CD4-positive, alpha-beta T cell (primary cell): ENCODE measurements at places on chromosomes 6 and 20.

DNA sequence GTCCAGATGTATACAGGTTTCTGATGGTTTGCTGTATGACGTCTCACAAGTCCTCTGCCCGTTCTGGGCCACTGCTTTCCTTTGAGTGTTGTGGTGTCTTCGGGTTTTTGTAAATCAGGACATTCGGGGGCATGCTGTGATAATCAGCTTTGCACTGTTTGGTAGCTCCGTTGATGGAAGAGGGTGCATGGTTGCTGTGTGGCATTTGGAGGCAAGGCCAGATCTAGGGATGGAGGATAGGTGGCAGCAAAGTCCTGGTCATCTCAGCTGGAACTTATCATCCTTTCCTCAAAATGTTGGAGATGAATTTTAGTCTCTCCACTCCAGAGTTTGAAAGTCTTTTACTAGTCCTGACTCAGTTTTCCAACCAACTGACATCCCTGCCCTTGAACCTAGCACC, 91.0 kb downstream of the SCP2D1 start:
- DNase-seq: no peak

DNA sequence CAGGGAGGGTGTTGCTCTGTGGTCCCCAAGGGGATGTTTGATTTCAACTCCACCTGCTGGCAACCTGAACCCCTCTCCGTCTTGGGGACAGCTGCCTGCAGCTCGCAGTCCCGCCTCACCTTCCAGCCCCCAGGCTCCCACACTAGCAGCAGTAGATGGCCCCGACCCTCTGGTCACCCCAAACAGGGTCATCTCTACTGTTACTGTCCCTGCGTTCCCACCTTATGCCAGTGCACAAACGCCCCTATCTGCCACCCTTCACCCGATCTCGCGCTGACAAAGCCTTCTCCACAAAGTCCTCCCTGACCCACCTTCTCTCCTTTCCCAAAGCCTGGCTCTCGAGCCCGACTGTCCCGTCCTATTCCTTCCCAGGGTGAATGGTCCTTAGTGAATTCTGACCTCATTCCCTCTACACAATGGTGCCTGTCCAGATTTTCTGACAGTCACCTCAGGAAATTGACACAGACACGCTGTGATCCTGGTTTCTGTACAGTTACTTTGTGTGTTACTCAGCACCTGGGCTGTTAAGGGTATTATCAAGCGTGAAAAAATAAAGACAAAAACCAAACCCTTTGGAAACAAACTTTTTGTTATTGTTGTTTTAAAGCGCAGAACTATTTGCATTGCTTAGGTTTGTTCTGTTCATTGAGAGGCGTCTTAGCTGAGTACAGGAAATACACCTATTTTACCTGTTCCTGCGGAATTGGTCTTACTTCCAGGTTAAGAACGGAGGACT, 728 bp downstream of the FUT9 start:
- no peak for DNase-seq

DNA sequence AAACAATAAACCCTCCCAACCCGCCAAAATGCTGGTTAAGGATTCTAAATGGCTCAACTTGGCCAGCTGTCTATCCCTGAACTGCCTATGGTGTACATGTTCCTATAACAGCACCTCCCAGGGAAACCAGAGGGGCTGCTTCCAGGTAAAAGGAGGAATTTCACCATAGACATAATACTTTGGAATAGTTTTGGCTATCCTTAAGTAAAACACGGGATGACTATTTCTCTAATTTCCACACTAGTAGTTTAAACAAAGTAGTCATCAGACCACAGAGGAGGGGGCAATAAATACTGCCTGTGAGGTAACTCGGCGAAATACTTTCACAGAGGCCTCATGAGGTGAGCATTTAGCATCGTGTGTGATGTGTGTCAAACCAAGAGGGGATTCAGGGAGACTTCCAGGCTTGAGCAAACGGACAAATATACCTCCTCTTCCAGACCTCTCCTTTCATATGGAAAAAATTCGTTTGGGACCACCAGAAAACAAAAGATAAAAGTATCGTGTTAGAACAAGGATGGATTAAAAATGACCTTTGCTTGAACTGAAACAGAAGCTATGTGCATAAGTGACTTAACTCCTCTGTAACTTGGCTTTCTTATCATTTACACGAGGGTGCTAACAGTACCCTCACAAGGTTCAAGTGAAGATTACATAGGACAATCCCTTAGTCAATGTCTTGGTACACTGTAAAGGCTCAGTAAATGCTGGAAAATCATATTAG, 1.0 kb upstream of the XRN2 start:
- no peak for DNase-seq

- DNase-seq: no peak
These were observed 146.2 kb downstream of the ID4 start for GRCh38 chr6:19983374-19983773.

- no peak for DNase-seq
These were observed 189.1 kb downstream of the DTNBP1 start for GRCh38 chr6:15473741-15474161.

GRCh38 chr6:41630069-41630468, 8.2 kb upstream of the MDFI start:
- DNase-seq: no peak
